Vagina (tissue), 2 donors: ENCODE measurements at places on chromosomes 6 and 20. TPM values are rescaled to one million over a fixed set of nuclear protein-coding genes. Genes with fewer than 3 reads are reported as not detected.

DNA sequence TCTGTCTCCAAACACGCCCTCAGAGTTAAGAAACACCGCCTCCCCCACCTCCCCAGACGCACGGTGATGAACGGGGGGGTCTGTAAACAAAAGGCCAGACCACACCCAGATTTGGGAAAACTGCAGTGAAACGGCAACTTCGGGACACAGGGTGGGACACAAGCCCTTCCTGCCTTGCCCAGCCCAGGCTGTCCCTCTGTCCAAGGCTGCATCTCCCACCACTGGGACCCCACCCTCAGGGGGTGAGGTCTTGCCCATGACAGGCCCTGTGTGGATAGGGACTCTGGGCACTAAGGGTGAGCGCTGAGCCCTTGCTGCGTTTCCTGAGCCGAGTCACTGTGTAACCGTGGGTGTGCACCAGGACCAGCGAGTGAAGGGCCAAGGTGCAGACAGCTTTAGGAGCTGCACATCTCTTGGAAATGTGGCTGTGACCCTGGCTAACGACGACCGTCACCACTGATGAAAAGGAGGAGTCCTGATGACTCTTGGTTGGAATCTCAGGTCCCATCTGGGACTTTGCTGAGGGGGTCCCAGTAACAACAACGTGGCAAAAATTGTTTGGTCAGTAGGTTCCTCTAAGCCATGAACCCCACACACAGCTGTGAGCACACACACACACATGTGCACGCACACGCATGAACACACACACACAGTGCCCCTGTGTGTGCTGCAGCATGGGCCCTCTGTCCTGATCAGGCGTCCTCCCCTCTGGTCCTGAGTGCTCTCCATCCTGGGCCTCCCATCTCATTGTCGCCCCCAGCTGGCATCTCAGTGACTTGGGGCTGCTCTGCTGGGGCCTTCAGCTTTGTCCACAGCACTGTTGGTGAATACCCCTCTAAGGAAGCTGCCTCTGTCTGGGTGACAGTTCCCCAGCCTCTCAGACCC, 100.6 kb downstream of the RAMACL start:
- DNase-seq = no peak

DNA sequence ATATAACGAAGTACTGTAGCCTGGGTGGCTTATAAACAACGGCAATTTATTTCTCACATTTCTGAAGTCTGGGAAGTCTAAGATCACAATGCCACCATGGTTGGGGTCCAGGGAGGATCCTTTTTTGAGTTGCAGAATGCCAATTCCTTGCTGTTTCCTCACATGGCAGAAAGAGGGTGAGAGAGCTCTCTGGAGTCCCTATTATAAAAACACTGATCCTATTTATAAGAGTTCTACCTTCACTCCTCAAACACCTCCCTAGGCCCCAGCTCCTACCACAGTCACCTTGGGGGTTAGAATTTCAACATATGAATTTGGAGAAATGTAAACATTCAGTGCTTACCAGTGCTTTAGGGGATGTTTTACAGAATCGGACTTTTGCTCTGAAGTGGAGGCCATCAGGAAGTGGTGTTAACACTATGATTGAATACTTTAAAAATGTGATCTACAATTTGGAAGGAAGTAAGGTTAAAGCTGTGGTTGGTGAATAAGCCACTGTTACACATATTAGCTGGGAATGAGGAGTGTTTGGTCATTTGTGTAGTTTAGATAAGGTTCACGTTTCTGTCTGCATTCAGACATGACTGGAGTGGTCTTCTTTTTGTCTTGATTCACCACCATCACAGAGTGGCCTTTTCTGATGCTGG, 79.9 kb upstream of the SPTLC3 start:
- DNase-seq = no peak

DNA sequence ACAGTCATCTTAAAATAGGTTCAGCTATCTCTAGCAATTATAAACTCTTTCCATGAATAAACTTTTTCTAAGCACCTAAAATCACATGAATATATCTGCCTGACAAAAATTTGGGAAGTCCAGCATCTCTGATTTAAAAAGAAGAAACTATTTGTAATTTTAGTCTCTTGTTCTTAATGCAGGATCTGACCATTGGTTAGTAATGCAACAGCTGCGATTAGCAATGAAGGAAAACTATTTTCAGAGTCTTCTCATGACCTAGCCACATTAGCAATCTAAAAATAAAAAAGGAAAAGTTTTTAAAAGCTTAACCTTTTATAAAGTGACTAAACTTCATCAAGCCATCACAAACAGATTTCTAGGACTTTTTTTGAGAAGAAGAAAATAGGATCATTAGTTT, 97.5 kb downstream of the PTPRK start:
- no peak for DNase-seq

DNA sequence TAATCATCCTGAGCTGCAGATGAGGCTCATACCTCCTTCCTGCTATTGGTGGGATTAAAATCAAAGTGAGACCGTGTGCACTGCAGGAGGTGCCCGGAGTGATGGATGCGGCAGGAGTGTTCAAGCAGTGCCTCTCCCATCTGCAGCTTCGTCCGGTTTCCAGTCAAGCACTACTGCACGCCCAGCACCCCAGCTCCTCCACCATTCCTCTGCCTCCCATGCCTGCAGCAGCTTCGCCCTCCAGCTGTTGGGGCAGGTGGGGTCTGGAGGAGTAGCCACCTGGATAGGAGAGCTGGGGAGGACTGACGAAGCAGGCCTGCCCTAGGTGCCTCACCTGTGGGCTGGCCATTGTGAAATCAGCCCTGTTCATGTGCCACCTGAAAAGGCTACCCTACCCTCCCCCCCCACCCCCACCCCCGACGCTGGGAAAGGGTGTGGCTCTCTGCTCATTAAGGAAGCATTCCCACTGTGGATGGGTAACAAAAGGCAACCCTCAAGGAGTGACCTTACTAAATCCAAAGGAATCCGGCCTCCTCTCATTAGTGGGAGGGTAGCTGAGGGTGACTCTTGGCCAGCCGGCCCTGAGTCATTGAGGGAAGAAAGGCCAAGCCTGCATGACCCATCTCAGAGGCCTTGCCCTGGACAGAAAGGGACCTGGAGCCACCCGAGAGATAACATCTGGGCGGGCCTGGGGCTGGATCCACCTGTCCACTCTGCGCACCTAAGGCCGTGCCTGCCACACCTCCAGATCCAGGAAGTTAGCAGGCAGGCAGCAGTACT, 115.9 kb upstream of the ARMC2 start:
- DNase-seq = no peak

MAS1 gene
- 0.49 TPM for total RNA-seq

- no peak for DNase-seq
Measured at GRCh38 chr6:18634912-18635311, 247.8 kb downstream of the RNF144B start.

DNA sequence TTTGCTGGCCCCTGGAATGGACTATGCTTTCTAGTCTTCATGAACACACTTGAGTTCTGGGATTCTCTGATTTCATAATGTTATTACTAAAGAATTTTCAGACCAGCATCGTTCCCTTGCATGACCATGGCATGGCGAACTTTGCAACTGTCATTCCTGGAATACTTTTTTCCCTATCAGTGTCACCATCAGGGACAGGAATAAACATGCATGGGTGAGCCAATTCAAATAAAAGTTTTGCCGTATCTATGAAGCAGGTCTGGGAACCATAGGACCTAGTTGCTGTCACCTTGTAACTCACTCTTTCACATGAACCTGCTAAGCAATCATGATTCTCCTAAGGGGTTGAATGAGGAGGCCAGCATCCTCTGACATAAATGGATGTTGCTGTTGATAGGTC, 68.2 kb upstream of the AGPAT4 start:
- DNase-seq = no peak

- DNase-seq = no peak
Measured at GRCh38 chr6:34657307-34657978, 39.1 kb downstream of the ILRUN start.

DNA sequence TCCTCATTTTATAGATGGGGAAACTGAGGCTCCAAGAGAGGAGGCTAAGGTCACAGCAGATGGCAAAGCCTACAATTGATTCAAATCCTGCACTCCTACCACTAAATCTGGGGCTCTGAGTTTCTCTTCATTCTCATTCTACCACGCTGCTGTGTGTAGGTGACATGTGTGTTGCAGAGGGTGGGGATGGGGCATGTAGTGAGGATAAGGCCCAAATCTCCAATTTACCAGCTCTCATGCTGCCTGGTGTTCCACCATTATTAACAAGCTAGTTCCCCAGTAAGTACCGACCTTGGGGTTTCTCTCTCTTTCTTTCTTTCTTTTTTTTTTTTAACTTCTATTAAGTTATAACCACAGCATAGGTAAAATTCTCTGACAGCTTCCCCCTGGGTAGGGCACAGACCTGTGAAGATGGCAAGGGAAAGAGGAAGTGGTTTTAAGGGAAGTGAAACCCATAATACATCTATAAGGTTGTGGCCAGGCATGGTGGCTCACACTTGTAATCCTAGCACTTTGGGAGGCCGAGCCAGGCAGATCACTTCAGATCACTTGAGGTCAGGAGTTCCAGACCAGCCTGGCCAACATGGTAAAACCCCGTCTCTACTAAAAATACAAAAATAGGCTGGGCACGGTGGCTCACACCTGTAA, 13.0 kb upstream of the MATN4 start:
- no peak for DNase-seq

GPSM3 gene
- total RNA-seq = 16.2 TPM

DNA sequence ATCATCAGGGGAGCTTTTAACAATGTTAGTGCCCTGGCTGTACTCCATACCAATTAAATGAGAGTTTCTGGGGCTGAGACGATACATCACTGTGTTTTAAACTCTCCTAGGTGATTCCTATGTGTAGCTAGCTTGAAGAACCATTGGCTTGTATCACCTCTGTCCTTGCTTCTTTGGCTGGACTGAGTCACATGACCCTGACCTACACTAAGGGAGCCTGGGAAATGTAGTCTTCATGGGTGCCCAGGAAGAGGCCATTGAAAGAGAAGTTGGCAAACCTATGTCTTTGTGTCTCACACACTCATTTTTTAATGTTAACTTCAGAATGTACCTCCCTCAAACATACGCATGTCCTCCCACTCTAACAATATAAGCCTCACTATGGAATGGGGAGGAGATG, 506.6 kb downstream of the DHX35 start:
- no peak for DNase-seq
